SK-N-SH (cell line): ENCODE measurements at places on chromosomes 2 and 18.

- DNase-seq = no peak
Measured at GRCh38 chr2:172658945-172659344, 76.7 kb upstream of the RAPGEF4 start.

GRCh38 chr2:64135421-64135820, 8.8 kb downstream of the PELI1 start:
- no peak for DNase-seq

- DNase-seq = no peak
Measured at GRCh38 chr2:100192825-100193224, 50.4 kb upstream of the AFF3 start.

DNA sequence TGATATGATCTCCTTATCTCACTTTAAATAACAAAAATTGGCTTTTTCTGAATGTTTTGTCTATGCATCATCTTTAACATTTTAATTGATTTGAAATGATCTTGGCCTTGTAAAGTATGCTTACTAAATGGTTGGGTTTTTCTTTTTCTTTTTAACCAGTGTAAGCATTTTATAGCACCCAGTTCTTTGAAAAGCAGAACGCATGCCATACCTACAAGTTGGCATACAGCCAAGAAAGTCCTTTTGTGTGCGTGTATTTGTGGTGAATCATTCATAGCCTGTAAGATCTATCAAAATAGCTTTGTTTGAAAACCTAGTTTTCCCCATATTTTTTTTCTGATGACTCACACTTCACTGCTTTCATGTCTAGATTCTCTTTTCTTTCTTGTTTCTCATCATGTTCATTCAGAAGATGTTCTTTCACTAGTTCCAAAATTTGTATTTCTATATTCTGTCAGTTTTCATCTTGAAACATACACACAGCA, 4.1 kb upstream of the VRK2 start:
- DNase-seq = peak; percentile 19

DNA sequence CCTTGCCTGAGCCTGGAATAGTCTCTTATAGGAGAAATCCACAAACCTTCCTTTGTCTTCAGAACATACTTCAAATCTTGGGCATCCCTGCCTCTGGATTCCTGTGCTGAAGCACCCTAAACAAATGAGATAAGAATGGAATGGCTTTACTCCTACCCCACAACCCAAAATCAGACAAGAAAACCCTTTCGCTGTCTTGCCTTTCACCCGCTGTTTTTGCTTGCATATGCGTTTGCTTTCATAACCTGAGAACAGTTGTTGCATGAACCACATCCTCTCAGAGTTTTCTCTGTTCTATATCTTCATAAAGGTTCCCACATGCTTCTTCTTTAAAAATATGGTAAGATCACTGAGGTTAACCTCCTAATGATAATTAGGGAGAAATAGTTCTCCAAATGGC, 132.1 kb upstream of the MAP3K20 start:
- no peak for DNase-seq

- peak; percentile 65 for DNase-seq
Measured at GRCh38 chr2:23745726-23746105, 181.2 kb downstream of the ATAD2B start.

GRCh38 chr18:48985161-48985560, 34.4 kb upstream of the SMAD7 start:
- DNase-seq = no peak

- no peak for DNase-seq
Measured at GRCh38 chr2:36741188-36741837, 44.8 kb downstream of the VIT start.

DNA sequence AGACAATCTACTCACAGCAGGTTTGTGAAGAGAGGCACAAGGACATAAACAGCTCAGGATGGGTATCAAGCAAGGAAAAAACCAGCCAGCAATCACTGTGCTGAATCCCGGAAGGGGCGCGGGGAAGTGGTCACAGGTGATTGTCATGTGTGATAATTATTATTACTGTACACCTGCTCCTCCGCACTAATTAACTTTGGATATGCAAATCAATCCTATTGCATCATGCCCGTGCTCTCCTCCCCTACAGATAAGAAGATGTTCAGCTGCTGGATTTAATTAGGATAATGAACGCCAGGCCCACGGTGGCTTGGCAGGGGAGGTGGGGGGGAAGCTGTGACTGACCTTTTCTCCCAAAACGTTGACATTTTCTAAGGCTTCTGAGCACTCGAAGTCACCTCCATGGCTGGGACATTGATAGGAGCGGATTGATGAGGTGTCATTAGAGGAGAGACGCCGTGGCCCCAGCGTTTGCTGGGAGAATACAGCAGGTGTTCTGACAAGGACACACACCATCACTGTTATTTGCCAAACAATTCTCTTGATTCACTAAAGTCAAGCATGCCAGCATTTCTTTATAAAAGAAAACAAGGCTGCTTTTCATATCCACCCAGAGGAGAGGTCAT, 160.3 kb upstream of the VRK2 start:
- peak; percentile 40 for DNase-seq

DNA sequence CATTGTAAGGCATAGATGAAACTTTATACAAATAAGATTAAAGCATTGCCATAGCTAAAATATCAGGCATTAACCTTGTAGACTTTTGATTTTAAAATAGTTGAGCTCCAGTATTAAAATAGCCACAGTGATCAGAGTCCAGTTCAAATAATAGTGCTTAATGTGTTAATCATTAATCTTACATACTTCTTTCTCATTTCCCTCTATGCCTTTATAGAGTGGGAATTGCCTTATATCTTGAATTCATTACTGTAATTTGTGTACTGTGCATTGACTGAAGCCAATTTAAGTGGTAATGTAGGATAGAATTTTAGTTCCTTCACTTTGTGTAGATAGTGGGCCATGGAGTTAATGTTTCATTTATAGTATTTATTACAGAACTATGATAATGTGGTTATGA, 549.2 kb upstream of the VWC2L start:
- no peak for DNase-seq

- no peak for DNase-seq
Measured at GRCh38 chr2:240585101-240585500, 1.4 kb upstream of the CAPN10 start.

GRCh38 chr2:108591163-108591562, 56.9 kb downstream of the LIMS1 start:
- DNase-seq = no peak

- no peak for DNase-seq
Measured at GRCh38 chr2:60498816-60499429, 54.5 kb downstream of the BCL11A start.

DNA sequence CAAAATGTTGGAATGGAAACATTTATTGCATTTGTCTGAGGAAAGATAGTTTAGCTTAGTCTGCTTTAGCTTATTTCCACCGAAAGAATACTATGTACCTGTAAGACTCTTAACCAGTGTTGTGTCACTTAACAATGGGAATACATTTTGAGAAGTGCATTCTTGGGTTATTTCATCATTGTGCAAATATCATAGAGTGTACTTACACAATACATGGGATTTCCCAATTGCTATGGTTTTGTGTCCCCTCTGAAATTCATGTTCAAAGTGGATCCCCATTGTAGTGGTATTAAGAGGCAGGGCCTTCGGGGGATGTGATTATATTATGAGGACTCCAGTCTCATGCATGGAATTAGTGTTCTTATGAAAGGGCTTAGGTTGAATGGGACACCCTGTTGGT, 249.4 kb upstream of the UBE2E3 start:
- no peak for DNase-seq

- no peak for DNase-seq
Measured at GRCh38 chr2:219707496-219708285, 80.3 kb downstream of the SLC4A3 start.

GRCh38 chr2:177830881-177831386, 241.6 kb downstream of the PDE11A start:
- DNase-seq = no peak

DNA sequence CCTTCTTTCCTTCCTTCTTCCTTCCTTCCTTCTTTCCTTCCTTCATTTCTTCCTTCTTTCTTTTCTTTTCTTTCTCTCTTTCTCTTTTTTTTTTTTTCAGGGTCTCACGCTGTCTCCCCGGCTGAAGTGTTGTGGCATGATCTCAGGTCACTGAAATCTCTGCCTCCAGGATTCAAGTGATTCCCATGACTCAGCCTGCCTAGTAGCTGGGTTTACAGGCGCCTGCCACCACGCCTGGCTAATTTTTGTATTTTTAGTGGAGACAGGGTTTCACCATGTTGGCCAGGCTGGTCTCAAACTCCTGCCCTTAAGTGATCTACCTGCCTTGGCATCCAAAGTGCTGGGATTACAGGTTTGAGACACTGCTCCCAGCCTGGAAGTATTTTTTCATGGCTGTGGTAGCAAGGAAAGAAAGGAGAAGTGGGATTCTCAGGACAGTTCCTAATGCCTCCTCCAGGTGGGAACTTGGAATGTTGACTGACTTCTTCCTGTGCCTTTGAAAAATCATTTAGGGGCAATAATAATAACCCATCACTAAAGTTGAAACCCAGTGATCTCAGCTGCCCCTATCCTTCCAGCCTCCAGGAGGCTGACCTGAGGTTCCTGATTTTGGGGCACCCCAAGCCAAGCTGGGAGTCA, 89.3 kb upstream of the CELF4 start:
- no peak for DNase-seq

- DNase-seq = no peak
Measured at GRCh38 chr2:82487354-82487753, 1971.7 kb downstream of the SUCLG1 start.

GRCh38 chr2:113068706-113069485, 1.1 kb downstream of the IL1F10 start:
- no peak for DNase-seq

GRCh38 chr18:31776093-31776492, 15.4 kb upstream of the SLC25A52 start:
- DNase-seq = no peak

- no peak for DNase-seq
Measured at GRCh38 chr18:68504441-68505177, 210.3 kb downstream of the TMX3 start.

GRCh38 chr2:38174646-38175423, 98.9 kb upstream of the CYP1B1 start:
- DNase-seq = no peak

DNA sequence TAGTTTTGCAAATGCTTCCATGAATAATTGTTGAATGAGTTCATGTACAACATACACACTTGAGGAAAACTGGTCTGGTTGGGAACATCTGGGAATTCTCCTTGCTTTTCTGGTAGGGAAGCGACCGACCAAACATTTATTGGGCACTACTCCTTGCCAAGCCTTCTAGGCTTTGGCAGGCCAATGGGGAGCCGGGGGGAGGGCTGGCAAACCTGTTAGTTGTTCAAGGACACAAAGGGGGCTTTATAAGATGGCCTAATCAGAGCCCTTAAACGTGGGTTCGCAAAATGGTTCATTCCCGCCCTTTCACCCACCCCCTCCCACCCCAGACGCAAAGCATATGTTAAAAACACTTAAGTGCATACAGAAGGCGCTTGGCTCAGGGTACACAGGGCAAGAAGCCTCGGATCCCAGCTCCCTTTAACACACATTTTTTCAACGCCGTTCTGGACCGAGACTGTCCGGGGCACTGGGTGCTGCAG, 844 bp upstream of the VSNL1 start:
- peak; percentile 45 for DNase-seq

DNA sequence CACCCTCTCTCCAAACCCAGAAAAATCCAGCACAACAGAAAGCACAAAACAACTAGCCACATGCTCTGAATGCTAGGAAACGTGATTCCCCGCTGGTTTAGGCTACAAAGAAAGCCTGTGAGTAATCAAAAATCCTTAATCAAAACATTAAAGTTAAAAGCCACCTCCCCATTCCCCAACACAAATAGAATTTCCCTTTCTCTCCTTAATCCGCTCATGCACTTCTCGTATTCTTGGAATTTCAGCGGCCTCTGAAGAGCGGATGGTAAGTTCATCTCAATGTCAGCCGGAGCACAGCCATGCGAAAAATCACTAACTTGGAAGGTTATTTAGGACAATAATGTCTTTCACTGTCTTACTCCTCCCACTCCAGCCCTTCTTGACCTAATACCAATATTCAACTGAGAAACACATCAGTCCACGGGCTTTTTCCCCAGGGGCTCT, 126.7 kb downstream of the OSBPL1A start:
- no peak for DNase-seq

GRCh38 chr2:96636551-96637171, 1.5 kb downstream of the KANSL3 start:
- DNase-seq = peak; percentile 32

DNA sequence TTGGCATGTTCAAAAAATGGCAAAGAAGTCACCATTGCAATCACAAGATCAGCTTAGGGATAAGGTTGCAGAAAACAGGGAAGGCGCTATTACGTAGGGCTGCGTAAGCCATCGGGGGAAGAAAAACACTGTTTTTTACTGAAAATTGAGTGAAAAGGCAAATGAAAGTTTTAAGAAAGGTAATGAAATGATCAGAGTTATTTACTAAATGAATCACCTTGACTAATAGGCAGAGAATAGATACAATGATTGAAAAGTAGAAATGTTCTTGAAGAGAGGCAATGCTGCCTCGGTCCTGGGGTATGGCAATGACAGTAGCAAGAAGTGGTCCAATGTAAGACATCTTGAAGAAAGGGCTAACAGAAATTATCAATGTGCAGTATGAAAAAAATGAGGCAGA, 1227.8 kb upstream of the ZEB2 start:
- DNase-seq = no peak

- no peak for DNase-seq
Measured at GRCh38 chr18:6625481-6625880, 104.0 kb upstream of the ARHGAP28 start.

DNA sequence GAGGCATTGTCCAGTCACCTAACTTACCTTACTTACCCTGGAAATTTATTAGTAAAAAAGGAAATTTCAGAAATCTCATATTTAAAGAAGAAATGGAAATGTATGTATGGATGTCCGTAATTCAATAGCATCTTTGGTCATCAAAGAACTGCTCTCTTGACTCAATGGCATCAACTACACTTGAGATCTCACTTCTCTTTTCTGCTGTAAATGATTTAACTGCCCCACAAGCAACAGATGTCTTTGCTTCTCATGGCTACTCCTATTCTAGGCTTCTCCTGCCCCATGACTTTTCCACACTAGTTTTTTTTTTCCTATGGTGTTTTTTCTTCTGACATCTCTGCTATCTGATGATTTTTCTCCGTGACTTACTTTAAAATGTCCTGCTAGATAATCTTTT, 34.0 kb upstream of the ERMN start:
- no peak for DNase-seq

DNA sequence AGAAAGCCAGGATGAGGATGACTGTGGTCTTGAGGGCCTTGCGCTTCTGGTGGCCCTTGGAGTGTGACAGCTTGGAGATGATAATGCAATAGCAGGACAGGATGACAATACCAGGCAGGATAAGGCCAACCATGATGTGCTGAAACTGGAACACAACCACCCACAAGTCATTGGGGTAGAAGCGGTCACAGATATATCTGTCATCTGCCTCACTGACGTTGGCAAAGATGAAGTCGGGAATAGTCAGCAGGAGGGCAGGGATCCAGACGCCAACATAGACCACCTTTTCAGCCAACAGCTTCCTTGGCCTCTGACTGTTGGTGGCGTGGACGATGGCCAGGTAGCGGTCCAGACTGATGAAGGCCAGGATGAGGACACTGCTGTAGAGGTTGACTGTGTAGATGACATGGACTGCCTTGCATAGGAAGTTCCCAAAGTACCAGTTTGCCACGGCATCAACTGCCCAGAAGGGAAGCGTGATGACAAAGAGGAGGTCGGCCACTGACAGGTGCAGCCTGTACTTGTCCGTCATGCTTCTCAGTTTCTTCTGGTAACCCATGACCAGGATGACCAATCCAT, 2.7 kb downstream of the CXCR4 start:
- DNase-seq = no peak
